ENCODE measurements at places on chromosomes 2 and 18.

- H3K27ac ChIP-seq: no peak overlapping the region
- no peaks in the 10 kb centered on the region for H3K36me3 ChIP-seq
- H3K27me3 ChIP-seq: no peaks in the 10 kb centered on the region
- peaks cover 13% of the 10 kb centered on the region for H3K4me1 ChIP-seq
- no peak overlapping the region for H3K4me3 ChIP-seq
Observed at GRCh38 chr2:55090702-55091101, 40.5 kb upstream of the RTN4 start.

DNA sequence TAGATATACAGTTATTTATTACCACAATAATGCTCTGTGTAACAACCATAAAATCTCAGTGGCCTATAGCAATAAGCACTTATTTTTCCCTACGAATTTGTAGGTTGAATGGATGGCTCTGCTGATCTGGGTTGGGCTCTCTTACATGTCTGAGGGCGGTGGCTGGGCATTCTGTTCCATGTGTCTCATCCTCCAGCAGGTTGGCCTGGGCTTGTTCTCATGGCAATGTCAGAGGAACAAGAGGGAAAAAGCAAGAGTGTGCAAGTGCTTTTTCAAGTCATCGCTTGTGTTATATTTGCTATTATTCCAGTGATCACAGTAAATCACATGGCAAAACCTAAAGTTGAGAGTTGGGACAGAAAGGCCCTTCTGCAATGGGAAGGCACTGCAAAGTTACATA is 30.4 kb upstream of the MYO3B start:
- no peaks in the 10 kb centered on the region for H3K36me3 ChIP-seq
- peaks cover 6% of the 10 kb centered on the region for H3K27me3 ChIP-seq
- H3K27ac ChIP-seq: no peak overlapping the region
- no peak overlapping the region for H3K4me3 ChIP-seq

DNA sequence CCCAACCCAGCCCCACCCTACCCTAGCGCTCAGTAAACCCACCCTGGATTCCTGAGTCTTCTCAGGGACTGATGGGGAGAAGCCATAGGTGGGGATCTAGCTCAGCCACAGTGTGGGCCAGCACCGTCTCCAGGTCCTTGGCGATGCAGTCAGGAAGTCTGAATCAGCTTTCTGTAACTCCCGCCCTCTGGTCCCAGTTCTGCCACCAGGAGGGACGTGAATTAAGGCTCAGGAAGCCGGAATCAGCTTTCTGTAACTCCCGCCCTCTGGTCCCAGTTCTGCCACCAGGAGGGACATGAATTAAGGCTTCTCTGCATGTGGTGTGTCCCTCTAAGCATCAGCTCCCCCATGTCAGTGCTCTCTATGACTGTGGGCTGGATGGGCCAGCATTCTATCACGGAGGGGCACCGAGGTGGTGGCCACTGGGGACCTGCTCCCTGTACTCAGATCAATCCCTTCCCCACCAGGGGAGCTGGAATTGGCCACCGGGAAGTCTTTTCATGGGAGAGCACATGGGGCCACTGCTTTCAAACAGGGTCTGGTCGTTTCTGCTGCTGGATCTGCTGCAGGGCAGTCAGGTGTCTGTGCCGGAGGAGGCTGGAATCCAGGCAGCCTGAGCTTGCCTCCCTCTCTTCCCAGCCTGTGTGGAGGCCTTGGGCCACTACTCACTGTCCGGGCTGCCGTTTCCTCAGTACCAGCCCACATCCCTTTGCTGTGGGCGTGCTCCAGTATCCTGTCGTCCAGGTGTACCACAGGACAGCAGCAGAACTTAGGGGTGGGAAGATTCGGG is 24.7 kb downstream of the ASB18 start:
- peak overlapping the region; percentile 53 for H3K4me3 ChIP-seq
- peak overlapping the region; percentile 92 for H3K27ac ChIP-seq

DNA sequence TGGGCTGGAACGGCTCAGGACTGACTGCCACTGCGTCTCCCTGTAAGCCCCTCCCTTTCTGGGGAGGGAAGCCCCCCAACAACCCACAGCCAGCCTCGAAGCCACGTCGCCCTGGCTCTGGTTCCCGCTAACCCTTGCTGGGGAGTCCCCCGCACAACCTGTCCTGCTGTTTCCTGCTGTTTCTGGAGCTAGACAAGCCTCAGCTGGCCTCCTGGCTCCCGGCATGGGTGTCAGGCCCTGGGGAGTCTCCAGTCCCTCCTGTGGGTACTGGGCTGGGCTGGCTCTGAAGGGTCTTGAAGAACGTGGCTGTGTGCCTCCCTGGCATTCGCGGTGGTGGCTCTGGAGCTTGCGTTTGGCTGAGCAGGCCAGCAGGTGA is 20.9 kb downstream of the NFATC1 start:
- no peak for DNase-seq
- no peak overlapping the region for H3K4me3 ChIP-seq
- H3K36me3 ChIP-seq: peaks cover 34% of the 10 kb centered on the region
- H3K27me3 ChIP-seq: no peaks in the 10 kb centered on the region

DNA sequence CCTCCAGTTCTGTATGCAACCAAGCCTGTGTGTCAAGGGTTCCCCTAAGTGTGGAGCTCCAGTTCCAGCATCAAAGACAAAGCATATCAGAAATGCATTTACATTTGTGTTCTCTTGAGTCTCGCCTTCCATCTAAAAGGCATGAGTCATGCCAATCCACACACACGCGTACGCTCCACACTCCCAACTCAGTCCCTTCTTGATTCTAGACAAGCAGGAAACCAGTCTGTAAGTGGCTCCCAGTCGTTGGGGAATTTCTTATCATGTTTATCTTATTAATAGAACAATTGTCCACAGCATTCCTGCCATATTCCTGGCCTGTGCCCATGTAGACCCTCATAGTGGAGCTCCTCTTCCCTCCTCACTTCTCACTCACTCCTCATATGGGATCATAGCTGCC is 86.4 kb upstream of the SLC35G4 start:
- no peaks in the 10 kb centered on the region for H3K4me1 ChIP-seq
- H3K27ac ChIP-seq: no peak overlapping the region
- DNase-seq: no peak
- no peaks in the 10 kb centered on the region for H3K36me3 ChIP-seq

DNA sequence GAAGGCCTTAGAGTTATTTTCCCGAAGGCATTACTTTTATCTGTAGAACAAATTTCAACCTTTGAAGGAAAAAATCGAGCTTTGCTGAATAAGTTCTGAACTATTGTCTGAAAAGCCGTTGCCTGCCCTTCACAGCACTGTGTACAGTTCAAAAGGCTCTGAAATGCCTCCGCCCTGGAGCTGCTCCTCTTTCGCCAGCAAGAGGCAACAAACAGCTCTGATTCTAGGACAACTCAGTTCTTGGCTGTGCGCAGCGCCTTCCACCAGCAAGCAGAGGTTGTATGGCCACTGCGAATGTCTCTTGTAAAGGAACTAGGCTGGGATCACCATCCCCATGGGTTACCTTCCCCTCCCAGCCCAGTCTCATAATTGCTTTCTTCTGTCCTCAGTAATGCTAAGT is 308.5 kb downstream of the GBX2 start:
- peak overlapping the region; percentile 3 for H3K4me3 ChIP-seq
- no peaks in the 10 kb centered on the region for H3K27me3 ChIP-seq
- H3K27ac ChIP-seq: peak overlapping the region; percentile 70
- DNase-seq: peak; percentile 27
- peaks cover 36% of the 10 kb centered on the region for H3K4me1 ChIP-seq

GRCh38 chr2:8684878-8685696 is 3.2 kb downstream of the ID2 start:
- peak overlapping the region; percentile 88 for H3K27ac ChIP-seq
- peaks cover 53% of the 10 kb centered on the region for H3K4me1 ChIP-seq
- H3K4me3 ChIP-seq: peak overlapping the region; percentile 81
- H3K27me3 ChIP-seq: peaks cover 1% of the 10 kb centered on the region

DNA sequence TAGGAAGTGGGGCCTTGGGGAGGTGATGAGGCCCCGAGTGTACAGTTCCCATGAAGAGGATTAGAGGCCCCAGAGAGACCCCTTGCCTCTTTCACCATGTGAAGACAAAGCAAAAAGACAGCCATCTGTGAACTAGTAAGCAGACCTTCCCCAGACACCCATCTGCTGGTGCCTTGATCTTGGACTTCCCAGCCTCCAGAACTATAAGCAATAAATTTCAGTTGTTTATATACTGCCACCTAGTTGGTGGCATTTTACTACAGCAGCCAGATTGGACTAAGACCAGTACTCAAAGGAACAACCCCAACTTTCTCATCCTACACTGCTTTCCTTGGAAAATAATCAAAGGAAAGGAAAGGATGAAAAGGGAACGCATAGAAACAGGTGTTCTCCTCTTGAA is 27.9 kb upstream of the CREG2 start:
- peaks cover 7% of the 10 kb centered on the region for H3K4me1 ChIP-seq
- DNase-seq: no peak
- H3K27me3 ChIP-seq: no peaks in the 10 kb centered on the region

- no peak overlapping the region for H3K27ac ChIP-seq
- no peaks in the 10 kb centered on the region for H3K4me1 ChIP-seq
- H3K36me3 ChIP-seq: no peaks in the 10 kb centered on the region
- DNase-seq: no peak
Observed at GRCh38 chr2:209141142-209141541, 282.7 kb upstream of the MAP2 start.

DNA sequence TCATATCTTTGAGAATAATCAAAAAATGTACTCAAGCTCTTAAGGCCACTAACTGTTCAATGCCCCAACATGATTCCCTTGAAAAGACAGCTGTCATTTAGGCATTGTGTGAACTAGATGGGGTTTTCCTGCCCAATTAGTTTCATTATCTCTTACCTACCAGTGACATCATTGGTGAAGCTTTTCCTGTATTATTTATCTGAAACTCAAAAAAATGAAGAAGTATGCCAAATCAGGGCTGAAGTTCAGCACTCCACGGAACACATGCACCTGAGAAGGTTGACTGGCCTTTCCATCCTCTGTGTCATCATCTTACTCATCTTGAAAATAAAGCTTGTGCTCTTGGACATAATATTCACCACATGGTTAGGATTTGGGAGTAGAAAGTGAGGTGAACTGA is 126.4 kb downstream of the TXNL1 start:
- DNase-seq: no peak
- H3K27me3 ChIP-seq: no peaks in the 10 kb centered on the region
- H3K4me3 ChIP-seq: no peak overlapping the region
- no peak overlapping the region for H3K27ac ChIP-seq

GRCh38 chr18:63947051-63947790 is 1.9 kb upstream of the HMSD start:
- H3K4me1 ChIP-seq: peaks cover 7% of the 10 kb centered on the region
- H3K36me3 ChIP-seq: no peaks in the 10 kb centered on the region
- H3K27me3 ChIP-seq: peaks cover 65% of the 10 kb centered on the region
- DNase-seq: no peak

GRCh38 chr2:32683520-32684086 is 55.8 kb downstream of the TTC27 start:
- peaks cover 11% of the 10 kb centered on the region for H3K4me1 ChIP-seq
- peak overlapping the region; percentile 31 for H3K27ac ChIP-seq
- no peak overlapping the region for H3K4me3 ChIP-seq
- peaks cover 34% of the 10 kb centered on the region for H3K36me3 ChIP-seq
- DNase-seq: no peak
- H3K27me3 ChIP-seq: no peaks in the 10 kb centered on the region

GRCh38 chr2:186852508-186852907 is 3.5 kb upstream of the ZSWIM2 start:
- H3K36me3 ChIP-seq: no peaks in the 10 kb centered on the region
- DNase-seq: no peak
- peaks cover 10% of the 10 kb centered on the region for H3K4me1 ChIP-seq

- no peak overlapping the region for H3K27ac ChIP-seq
- no peaks in the 10 kb centered on the region for H3K4me1 ChIP-seq
- DNase-seq: no peak
Observed at GRCh38 chr2:162487816-162488215, 143.9 kb downstream of the GCA start.
